CD8-positive, alpha-beta T cell (primary cell): ENCODE measurements at places on chromosomes 2 and 18.

- DNase-seq = no peak
These were observed 550.4 kb downstream of the ARHGAP15 start for GRCh38 chr2:143679617-143680016.

- peak; percentile 1 for DNase-seq
These were observed 46.2 kb upstream of the CCDC141 start for GRCh38 chr2:179096090-179096489.

GRCh38 chr2:177900082-177900481 lies 172.5 kb downstream of the PDE11A start:
- no peak for DNase-seq

DNA sequence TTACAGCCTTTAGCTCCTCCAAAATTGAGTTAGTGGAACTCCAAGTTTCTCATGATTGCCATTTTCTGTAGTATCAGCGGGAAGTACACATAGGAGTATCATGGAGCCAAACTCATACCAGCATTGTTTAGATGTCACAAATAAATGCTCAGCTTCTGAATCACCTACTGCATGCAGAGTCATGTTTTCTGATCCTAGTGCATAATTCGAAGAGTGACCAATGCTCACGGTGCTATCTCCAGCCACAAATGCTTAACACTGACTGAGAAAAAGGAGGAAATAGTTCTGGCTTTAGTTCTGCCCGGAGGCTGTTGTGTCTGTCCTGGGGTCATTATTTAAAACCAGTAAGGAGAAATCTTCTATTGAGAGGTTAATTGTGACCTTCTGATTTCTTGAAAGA lies 45.4 kb upstream of the LRATD1 start:
- DNase-seq = no peak
